Stimulated activated CD4-positive, alpha-beta T cell treated with anti-CD3 and anti-CD28 coated beads, Interleukin-15, amount 100 ng/mL, for 48 hours (primary cell): ENCODE measurements at places on chromosomes 7 and 10.

DNA sequence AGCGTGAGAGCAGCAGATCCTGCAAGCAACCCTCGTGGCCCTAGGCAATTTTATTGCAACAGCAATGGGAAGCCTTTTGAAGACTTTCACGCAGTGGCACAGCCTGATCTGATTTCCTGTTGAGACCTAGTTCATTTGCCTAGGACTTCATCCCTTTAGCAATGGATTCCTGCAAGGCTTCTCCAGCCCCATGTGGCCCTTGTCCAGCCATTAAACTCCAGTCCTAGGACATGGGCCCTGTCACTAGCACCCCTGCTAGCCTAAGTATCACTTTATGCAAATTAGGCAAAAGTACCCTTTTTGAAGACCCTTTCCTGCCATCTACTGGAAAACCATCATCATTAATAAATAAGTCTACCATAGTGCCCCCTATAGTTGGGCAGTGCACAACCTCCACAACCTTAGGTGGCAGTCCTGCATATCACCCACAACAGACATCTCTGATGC, 379.4 kb downstream of the GALNT17 start:
- no peak for DNase-seq

GRCh38 chr10:131154306-131155025, 157.1 kb downstream of the TCERG1L start:
- DNase-seq: no peak

GRCh38 chr7:95897557-95898251, 125.3 kb downstream of the DYNC1I1 start:
- DNase-seq: no peak

- no peak for DNase-seq
Measured at GRCh38 chr7:20193873-20194272, 23.3 kb downstream of the MACC1 start.

- DNase-seq: no peak
Measured at GRCh38 chr7:37480041-37481031, 31.7 kb upstream of the ELMO1 start.

DNA sequence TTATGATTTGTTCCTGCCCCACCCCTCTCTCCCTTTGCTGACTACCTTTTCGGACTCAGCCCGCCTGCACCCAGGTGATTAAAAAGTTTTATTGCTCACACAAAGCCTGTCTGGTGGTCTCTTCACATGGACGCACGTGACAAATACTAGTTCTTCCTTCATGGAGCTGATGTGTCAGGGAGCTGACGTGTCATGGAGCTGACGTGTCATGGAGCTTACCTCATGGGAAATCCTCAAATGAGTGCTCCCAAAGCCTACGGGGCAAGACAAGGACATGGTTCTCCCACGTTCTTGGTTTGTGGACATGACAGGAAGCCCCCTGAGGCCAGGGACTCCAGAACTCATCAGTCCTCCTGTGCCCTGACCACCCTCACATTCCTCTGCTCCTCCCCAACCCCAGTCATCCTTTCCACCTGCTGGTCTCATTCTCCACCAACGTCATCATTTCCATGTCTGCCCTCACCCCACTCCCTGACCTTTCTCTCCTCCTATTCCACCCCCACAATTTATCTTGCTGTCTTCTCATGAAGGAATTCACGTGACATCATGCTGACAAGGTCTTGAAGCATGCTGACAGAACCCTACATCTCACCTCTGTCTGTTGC, 261.3 kb downstream of the TCERG1L start:
- no peak for DNase-seq

DNA sequence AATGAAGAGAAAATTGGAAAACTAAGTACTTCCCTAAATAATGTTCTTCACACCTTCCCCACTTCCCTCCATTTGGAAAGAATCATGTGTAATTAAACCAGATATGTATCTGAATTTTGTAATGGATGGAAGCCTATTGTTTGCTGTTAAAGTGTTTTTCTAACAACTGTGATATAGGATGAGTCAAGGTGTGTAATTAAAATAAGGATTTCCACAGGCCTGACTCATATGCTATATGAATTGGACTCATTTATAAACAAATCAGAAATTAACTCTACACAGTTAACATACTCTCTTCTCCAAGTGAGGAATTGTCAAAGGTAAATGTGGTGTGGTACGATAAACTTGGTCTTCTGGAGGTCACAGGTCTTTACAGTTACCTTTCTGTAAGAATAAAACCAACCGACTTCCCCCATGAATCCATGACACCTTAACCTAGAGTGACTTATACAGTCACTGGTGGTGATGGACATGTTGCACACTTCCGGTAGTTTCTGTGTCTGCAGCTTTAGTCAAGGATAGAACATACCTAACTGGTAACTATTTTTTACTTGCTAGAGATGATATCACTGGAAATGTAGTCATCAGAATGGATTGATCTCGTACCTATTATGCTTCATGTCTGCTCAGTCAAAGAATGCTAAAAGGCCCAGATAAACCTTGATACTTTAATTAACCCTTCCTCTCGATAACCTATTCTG, 12.8 kb downstream of the PNLIPRP3 start:
- DNase-seq: no peak

GRCh38 chr7:3943779-3944520, 642.9 kb downstream of the SDK1 start:
- no peak for DNase-seq

GRCh38 chr7:27168265-27168947, 3.1 kb upstream of the HOXA9 start:
- no peak for DNase-seq

DNA sequence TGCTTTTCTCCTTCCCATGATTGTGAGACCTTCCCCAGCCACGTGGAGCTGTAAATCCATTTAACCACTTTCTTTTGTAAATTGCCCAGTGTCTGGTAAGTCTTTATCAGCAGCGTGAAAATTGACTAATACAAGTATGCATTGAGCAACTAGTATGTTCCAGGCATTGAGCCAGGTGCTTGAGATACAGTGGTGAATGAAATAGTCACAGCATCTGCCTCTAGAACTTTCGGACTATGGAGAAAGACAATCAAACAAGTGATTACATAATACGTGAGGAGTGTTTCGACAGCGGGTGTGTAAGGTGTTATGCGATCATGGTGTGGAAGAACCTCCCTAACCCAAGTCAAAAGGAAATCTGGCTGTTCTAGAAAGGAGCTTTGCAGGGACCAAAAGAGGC, 21.6 kb upstream of the NUP205 start:
- no peak for DNase-seq

- DNase-seq: no peak
Measured at GRCh38 chr10:78588194-78588811, 480.5 kb upstream of the ZMIZ1 start.

GRCh38 chr7:27575613-27576012, 87.1 kb downstream of the HIBADH start:
- DNase-seq: no peak

DNA sequence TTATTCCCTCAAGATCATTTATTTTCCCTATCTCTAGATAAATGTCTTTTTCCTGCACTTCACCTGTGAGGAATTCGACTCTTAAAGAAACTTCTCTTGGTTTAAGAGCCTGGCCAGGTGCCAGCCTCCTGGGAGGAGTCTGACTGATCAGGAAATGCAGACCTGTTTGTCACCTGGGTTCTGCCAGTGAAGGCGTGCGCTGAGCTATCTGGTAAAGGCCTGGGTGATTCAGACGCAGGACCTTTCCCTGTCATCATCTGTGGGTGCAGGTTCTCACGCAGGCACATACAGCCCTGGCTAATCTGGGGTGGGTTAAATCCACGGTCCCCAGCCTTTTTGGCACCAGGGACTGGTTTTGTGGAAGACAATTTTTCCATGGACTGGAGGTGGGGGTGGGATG, 65.3 kb upstream of the AQP1 start:
- no peak for DNase-seq

DNA sequence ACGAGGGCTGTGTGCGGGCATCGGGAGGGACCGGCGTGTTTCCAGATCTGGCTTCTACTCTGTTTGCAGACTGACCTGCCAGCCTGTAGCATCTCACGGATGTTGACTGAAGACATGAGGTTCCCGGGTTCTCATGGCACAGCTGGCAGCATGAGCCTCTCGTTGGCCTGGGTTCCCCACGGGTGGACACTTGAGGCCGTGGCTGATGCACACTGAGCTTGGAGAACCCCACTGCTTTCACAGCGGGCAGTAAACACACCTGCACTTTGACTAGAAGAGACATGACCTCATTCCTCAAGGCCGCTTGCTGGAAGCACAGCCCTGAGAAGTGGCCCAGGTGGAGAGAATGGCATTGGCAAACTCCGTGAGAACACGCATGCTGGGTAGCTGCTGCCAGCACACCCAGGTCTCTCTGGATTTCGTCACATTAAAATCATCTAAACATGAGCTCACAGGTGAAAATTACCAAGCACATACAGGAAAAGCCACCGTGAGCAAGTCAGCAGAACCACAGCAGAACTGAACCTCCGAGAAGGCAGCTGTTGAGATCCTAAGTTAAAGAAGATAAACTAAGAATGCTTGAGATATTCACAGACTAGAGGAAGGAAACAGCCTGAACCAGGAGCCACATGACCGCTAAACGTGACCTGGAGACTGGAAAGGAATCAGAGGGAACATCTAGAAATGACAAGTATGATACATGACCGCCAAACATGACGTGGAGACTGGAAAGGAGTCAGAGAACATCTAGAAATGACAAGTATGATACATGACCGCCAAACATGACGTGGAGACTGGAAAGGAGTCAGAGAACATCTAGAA, 32.5 kb downstream of the BNIP3 start:
- no peak for DNase-seq

GRCh38 chr7:71021131-71021530, 110.8 kb upstream of the GALNT17 start:
- DNase-seq: no peak

- DNase-seq: no peak
Measured at GRCh38 chr10:28806951-28807759, 129.8 kb downstream of the BAMBI start.

DNA sequence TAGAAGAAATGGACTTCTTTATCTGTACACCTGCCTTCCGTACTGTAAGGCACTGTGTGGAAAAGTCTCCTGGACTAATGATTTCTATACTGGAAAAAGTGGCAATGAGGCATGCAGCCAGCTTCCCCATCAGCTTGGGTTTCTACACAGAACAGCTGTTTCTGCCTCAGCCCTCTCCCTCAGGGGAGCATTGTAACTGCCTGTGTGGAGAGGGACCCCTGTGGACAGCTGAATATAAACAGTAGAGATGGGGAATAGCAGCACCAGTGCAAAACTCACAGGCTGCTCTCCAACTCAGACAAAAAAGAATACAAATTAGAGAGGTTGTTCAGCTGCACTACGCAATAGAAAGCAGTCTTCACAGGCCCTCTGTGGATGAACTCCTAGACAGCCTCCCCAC, 451.3 kb upstream of the MBL2 start:
- DNase-seq: no peak

DNA sequence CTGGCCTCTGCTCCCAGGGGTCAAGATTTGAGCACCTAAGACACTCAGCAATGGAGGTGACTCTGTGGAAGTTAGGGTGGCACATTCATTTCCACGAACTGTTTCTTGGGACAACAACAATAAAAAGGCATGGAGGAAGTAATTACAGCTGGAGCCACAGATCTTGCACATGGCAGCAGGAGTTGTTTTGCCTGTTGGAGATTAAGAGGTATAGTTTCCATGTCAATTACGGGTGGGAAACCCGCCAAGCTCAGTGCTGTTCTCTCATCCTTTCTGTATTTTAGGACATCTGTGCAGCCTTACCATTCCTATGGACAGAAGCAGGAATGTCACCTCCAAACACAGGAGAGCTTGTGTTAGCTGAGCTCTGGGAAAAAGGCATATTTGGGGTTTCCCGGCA, 201.2 kb downstream of the SNX10 start:
- no peak for DNase-seq

- DNase-seq: no peak
Measured at GRCh38 chr7:44114586-44115310, 8.6 kb downstream of the POLD2 start.

DNA sequence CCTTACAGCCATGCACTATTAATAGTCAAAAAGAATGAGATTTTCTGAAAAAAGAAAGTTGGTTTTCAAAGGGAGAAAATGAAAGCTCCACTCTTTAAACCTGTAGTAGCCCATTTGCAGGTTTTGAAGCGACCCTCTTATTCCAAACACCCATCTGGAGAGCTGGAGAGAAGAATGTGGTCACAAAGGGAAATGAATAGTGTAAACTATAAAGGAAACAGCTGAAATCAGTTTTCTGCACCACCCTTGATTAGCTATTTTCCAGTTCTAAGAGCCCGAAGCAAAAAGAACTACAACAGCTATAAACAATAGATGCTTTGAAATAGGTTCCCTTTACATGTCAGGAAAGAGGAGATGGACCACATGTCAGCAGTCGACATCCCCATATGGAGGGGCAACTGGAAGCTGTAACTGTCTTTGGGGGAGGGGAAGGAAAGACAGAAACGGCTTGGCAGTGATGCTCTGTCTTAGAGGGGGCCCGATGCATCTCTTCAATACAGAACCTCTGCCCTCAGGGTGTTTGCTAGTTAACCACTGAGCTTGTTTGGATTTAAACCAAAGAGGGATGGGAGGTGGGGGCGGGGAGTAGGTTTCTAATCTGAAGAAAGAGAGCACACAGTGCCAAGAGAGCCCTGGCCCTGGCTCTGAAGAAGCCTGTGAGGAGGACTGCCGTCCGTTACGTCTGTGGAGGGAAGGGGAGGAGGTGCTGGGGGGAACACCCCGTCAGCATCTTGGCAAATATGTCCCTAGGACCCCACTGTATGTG, 55.3 kb downstream of the CPVL start:
- no peak for DNase-seq
